ENCODE measurements at places on chromosomes 2 and 18. TPM values are rescaled to one million over a fixed set of nuclear protein-coding genes. Genes with fewer than 3 reads are reported as not detected.

Gene NFATC1
- not detected for total RNA-seq

Gene SCG2
- total RNA-seq, result not detected

Gene PDE11A
- total RNA-seq, result 1.4 TPM

Gene KYNU
- 68.6 TPM for total RNA-seq

Gene KLHL30
- total RNA-seq, result not detected

Gene SP9
- not detected for total RNA-seq

Gene MDH1B
- total RNA-seq, result 0.86 TPM

Gene CHCHD5
- 22.8 TPM for total RNA-seq

Gene LMAN2L
- 57.9 TPM for total RNA-seq

Gene PROC
- total RNA-seq, result 52.1 TPM

Gene CYTIP
- total RNA-seq, result not detected

Gene CEBPZ
- total RNA-seq, result 117 TPM

Gene ANKRD44
- total RNA-seq, result 0.11 TPM

Gene GNLY
- not detected for total RNA-seq

Gene PTH2R
- total RNA-seq, result not detected
